ENCODE measurements at places on chromosomes 3 and 15. TPM values are rescaled to one million over a fixed set of nuclear protein-coding genes. Genes with fewer than 3 reads are reported as not detected.

Gene ALDH1A3
- total RNA-seq = 208 TPM

Gene TNFAIP8L3
- total RNA-seq = 0.92 TPM

Gene CYP19A1
- total RNA-seq = not detected

Gene TGM5
- not detected for total RNA-seq

Gene PLXNB1
- total RNA-seq = 137 TPM

Gene AEN
- total RNA-seq = 78.2 TPM

Gene CD200
- total RNA-seq = 19.2 TPM

Gene ZNF860
- 2.2 TPM for total RNA-seq

Gene MESP2
- 0.29 TPM for total RNA-seq

Gene IL5RA
- not detected for total RNA-seq

Gene GOLGA8S
- total RNA-seq = not detected

Gene APBA2
- total RNA-seq = 51.4 TPM

Gene CPN2
- not detected for total RNA-seq

Gene FMN1
- 4.5 TPM for total RNA-seq

Gene TTLL13
- not detected for total RNA-seq

Gene SHC4
- total RNA-seq = 4.2 TPM

Gene RTP4
- 1.5 TPM for total RNA-seq

Gene SYNPR
- total RNA-seq = not detected

Gene DLL4
- 0.82 TPM for total RNA-seq

Gene CNTN4
- 16.5 TPM for total RNA-seq

Gene CYP1A2
- total RNA-seq = not detected

Gene RTP1
- not detected for total RNA-seq

Gene PRR20G
- total RNA-seq = not detected

Gene FETUB
- not detected for total RNA-seq
